Fibroblast of skin of back (primary cell): ENCODE measurements at places on chromosomes 11 and 22.

DNA sequence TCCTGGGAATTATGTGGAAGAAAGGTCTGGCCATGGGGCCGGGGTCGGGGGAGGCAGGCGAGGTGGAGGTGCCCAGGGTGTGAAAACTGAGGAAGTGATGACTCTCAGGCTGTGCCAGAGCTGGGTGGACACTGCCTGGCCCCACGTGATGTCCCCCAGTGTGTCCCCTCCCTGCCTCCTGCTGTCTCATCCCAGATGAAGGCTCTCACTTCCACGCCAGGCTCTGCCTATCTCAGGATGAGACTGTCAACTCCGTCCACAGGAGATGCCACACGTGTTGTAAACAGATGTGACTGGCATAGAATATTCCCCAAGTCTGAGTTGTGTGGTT lies 51.4 kb downstream of the RPS6KA4 start:
- DNase-seq, result no peak

DNA sequence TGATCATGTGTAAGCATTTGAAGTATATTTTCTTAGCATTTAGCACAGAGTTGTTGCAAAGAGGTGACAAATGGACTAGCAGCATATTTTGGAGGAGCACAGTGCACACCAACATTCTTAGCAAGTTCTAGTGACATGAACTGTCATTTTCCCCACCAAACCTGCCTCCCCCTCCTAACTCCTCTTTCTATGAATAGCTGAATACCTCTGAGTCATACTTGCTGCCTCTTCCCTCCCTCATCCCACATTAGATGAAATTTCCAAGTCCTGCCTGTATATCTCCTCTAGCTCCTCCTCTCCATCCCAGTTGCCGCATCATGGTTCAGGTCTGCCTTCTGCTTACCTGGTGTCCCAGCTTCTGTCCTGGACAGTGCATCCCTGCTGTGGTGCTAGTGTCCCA lies 7.2 kb downstream of the OSBP2 start:
- DNase-seq, result peak; percentile 63

DNA sequence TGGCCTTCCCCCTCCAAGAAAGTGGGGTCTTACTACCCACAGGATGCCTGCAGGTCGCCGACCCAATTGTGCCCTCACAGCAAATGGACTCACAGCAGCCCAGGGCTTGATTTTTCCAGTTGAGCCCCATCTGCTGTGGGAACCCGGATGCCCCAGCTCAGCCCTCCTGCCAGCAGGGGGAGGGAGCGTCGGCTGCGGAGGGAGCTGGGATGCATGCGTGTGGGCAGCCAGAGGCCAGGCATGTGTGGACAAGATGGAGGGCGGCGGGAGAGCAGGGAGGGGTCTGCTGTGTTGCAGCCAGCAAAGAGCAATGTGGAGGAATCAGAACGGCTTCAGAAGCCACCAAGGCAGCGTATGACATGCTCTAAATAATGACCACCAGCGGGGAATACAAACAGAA lies 41.0 kb upstream of the EIF3D start:
- DNase-seq, result peak; percentile 40

DNA sequence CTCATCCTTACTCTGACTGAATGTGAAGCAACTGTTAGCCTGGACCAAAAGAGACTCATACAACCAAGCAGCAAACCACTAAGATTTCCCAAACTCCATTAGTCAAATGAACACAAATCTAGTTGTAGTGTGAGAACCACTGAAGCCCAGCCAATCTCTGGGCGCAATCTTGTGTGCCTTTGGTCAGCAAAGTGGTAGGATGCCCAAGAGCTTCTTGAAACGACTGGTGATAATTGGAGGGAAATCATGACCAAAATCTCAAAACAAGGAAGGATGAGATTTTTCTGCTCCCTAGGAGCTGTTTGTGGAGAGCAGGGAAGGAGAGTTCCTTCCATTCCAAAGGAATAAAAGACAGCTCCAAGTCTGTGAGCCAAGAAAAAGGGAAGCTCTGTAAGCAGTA lies 24.0 kb downstream of the F2 start:
- DNase-seq, result no peak

DNA sequence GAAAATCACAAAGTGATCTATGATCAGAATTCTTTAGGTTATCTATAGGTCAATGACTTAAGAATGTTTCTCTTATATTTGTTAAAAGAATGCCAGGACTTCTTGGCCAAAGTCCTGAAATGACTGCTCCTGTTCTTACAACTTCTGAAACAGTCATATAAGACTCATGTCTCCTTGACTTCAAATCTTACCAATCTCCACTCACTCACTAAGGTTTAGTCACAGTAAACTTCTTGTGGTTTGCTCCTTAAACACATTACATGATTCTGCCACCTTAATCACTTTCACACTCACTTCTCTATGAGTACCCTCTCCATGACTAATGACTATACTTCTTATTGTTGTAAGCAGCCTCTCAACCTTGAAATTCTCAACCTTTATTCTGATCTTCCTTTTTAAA lies 648.7 kb upstream of the CCDC179 start:
- peak; percentile 58 for DNase-seq

DNA sequence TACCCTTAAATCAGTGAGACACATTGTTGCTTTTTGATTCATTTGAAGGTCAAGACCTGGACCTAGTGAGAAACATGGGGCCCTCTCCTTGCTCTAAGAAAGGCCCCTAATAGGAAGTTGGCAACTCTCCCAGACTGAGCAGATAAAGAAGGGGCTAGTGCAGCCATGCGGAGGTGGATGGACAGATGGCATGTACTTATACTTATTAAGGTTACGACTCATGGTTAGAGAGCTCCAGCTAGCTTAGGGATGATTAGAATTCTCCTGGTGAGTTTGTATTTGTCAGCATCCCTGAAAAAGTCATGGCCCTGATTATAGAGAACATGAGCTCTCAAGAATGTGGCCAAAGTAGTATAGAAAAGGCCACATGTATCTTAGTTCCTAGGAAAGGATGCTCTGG lies 112.1 kb upstream of the BDNF start:
- DNase-seq, result no peak

DNA sequence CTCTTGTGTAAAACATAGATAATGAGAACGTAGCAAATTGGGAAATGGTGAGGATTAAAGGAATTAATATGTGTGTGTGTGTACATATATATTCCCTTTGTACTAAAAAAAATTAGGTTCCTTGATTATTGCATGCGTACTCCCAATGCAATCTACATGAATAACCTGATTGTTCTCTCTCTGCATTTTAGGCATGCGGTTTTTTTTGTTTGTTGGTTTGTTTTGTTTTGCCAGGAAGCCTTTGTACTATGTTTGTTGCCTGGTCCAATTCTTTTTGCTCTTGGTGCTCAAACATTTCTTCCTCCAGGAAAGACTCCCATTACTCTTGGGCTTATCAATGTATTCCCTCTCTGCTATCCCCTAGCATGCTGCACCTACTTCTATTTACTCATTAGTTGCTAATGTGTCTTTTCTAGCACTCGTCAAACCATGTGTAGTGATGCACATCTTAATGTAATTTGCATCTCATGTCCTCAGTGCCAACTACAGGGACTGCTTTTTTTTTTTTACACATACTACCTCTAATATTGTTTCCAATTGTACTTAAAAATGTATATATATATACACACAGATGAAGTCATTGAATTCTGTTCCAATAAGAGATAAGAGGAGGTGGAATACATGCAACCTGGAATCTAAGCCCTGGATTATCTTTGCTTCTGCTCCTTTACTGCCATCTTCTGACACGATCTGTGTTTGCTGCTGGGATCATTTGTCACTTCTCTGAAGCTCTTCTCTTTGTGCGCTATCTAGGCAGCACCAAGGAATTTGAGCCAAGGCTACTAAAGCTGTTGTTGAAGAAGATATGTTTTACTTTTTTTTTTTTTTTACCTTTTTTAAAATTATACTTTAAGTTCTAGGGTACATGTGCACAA lies 197.2 kb upstream of the ANO3 start:
- DNase-seq, result peak; percentile 41

GRCh38 chr22:39367035-39367434 lies 17.2 kb downstream of the SYNGR1 start:
- DNase-seq, result no peak

DNA sequence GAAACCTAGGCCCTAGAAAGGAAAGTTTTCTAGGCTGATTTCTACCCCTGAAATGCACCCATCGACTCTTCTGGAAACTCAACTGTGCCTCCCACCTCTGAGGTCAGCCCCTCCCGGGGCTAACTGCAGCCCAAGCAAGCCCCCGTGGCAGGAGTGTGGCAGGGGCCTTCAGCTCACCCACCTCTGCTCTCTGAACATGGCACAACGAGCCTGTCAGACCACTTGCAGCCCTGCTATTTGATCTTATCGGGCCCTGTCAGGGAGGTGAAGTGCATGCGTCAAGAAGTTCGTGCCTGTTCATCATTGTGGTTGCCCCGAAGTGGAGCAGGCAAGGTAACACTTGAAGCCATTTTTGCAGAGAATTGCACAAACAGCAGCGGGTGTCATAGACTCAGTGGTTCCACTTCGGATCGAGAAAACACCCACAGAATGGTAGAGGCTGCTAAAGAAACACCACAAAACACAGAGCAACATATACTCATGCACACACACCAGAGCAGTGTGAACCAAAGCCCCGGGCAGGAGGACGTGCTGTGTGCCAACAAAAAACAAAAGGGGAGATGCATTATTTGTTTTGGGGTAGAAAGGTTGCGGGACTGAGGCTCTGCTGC lies 262.7 kb downstream of the ETS1 start:
- DNase-seq, result no peak

- DNase-seq, result no peak
Observed at GRCh38 chr11:14181121-14181520, 177.9 kb downstream of the RRAS2 start.

GRCh38 chr11:14318581-14318981 lies 40.4 kb downstream of the RRAS2 start:
- DNase-seq, result peak; percentile 39

GRCh38 chr22:43859621-43860020 lies 2.7 kb downstream of the SULT4A1 start:
- DNase-seq, result no peak

DNA sequence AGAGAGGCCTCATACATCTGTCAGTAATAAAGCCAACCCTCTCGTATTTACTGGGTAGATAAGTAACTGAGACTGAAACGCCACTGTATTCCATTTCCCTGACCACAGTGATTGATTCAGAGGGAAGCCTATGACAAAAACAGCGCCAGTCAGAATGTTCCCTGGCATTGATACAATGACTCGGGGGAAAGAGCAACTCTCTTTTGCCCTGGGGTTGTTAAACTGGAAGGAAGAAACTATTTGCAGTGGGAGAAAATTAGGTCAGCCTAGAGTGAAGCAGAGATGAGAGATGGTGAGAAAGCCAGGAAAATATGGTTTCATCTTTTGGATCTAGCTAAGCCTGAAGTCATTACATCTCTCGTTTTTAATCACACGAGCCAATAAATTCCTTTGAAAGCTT lies 48.6 kb upstream of the RBFOX2 start:
- peak; percentile 61 for DNase-seq

DNA sequence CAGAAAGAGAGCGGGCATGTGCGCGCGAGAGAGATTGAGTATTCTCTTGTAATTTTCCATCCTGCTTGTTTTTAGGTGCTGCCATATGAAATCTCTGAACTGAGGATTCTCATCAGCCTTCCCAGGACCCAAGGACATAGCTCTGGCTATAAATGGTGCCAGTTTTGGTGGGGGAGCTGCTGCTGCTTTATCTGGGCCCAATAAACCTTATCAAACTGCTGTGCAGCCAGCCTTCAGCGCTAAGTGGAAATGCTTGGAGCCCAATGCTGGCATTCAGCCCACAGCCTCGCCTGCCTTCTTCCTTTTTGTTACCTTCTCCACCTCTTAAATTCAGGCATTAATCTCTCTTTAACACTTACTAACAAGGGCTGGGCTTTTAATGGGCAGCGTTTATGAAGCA lies 2.4 kb upstream of the ZBTB16 start:
- DNase-seq, result no peak

- no peak for DNase-seq
Observed at GRCh38 chr11:71241721-71242259, 10.6 kb downstream of the SHANK2 start.

DNA sequence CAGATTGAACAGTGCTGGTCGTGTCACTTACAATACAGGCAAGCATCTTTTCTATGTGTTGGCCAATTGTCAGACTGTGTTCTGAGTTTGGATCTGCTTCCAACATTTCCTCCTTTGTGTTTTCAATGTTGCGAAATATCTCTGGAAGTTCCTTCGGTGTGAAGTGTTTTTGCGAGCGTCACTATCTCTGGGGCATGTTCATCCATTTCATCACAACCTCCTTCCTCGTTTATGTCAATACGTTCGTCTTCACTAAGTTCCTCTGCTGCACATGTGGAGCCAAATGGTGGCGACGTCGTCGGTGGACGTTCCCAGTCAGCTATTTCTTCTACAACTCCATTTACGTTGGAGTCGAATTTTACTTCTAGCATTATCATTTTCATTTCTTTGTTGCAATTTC lies 100.2 kb upstream of the LMO1 start:
- no peak for DNase-seq

GRCh38 chr11:72083414-72083813 lies 2.8 kb downstream of the LRRC51 start:
- DNase-seq, result no peak

DNA sequence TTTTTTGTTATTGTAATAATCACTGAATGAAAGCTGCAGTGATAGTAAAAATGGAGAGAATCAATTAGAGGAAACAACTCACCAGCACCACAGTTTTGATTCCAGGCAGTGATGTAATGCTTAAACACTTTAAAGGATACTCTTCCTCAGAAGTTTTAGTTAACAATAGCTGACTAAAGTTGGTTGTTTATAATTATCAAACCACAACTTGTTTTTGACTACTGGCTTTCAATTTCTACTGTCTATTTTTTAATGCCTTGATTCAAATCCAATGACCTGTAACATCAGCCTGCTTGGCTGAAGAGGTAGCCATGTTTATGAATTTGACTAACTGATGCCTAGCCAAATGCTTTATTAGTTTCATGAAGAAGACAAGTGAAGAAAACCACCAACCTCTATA lies 18.2 kb upstream of the CASP12 start:
- DNase-seq, result no peak
